H54 (cell line): ENCODE measurements at places on chromosomes 4 and X.

DNA sequence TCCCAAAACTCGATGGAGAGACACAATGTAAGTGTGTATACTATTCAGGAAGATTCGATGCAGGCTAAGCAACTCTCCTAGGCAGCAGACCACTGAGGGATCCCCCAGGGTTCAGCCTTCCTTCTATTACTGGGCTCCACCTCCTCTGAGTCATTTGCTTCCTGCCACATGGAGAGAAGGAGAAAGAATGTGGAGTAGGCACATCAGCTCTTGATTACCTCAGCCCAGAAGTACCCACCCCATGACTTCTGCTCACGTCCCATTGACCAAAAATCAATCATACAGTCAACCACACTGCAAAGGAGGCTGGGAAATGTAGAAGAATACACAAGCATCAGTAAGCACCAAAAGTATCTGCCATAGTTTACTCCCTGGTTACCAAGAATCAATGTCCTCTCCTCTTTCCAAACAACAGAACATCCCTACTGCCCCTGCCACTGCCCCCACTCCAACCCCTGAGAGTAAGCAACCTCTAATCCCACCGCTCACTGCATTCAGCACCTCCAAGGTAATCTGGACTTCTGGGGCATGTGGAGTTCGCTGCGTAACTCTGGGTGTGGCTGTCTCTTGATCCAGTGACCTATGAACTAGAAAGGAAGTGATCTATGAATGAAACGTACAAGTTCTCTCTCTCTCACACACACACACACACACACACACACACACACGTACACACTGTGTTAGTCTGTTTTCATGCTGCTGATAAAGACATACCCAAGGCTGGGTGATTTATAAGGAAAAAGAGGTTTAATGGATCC, 91.2 kb upstream of the C1QTNF7 start:
- DNase-seq, result peak; percentile 11

DNA sequence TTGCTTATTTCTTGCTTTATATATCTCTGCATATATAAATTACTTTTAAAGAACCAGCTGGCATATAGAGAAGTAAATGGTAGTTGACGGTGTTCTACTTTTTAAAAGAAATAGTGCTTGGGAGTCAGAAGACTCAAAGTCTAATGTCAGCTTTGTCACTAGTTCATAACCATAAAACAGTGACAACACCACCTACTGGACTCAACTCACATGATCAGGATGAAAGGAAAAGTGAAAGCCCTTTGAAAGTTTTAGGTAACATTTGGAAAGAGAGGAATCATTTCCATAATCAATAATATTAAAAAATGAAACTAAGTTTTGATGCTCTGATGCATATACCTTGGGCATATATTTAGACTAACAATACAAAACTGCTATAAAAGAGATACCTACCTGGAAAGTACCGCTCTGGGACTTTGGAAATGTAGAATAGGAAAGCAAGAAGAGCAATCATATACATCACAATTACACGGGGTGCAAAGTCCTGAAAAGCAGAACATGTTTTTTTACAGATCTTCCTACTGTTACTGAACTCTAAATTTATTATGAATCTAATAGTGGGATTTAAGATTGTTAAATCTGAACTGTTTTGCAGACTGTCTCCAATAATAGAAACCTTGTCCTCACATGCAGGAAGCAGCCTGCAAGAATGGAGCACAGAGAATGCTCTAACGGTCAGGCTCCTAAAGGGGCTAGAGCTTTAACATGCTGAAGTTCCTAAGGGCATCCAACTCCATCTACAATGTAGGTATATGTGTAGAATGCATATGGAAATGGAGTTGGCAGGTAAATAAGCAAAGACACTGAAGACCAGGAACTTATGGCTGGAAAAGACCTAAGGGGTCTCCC, 15.6 kb downstream of the PAQR3 start:
- DNase-seq, result no peak

DNA sequence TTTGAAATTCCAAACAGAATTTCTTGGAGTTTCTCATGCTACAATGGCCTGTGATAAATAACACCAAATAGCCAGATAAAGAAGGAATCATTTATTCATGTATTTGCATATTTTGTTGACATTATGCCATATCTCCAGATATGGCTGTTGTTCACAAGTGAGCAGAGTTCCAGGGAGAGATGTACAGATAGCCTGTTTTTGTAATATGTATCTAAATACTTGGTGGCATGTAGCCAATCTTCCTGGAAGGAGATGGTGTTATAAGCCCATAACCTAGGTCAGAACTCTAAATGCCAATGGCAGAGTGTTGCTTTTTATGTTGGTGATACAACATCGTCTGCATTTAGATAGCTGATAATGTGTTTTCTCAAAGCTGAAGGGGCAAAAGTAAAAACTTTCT, 292.2 kb downstream of the FBXO8 start:
- no peak for DNase-seq

GRCh38 chr4:185868983-185869382, 57.0 kb upstream of the SORBS2 start:
- DNase-seq, result no peak

DNA sequence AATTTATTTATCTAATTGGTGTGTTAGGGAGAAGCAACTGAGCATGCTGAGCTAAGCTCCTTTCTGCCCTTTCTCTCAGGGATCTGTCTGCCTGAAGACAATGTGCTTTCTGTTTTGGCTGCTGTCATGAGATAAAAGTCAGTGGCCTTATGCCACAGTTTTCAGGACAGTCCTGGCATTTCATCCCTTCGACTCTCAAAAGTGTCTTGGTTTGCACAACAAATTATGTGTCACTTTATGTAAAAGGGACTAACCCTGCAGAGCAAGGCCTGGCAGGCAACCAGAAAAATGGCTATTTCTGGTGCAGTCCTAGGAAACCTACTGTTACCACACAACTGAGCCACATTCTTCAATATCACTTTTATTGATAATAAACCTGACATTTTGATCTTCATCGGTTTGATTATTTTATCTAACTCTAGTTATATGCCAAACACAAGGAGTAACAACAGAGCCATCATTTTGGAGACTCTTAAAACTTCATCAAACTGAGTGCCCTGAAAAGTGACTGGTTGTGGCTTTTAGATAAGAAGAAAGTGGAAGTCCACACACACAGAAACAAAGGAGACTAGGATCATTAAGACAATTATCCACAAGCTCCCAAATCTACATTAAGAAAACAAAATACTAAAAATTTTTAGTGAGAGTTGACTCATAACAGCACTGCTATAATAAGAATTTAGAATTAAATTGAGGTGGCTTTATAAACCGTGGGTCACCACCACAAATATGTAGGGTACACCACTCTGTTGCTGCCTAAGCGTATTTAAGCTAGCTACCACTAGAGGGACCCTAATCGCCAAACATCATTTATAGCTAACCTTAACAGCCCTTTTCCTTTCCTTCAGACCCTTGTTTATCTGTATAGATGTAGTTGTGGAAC, 95.9 kb upstream of the PTPN13 start:
- DNase-seq, result no peak

DNA sequence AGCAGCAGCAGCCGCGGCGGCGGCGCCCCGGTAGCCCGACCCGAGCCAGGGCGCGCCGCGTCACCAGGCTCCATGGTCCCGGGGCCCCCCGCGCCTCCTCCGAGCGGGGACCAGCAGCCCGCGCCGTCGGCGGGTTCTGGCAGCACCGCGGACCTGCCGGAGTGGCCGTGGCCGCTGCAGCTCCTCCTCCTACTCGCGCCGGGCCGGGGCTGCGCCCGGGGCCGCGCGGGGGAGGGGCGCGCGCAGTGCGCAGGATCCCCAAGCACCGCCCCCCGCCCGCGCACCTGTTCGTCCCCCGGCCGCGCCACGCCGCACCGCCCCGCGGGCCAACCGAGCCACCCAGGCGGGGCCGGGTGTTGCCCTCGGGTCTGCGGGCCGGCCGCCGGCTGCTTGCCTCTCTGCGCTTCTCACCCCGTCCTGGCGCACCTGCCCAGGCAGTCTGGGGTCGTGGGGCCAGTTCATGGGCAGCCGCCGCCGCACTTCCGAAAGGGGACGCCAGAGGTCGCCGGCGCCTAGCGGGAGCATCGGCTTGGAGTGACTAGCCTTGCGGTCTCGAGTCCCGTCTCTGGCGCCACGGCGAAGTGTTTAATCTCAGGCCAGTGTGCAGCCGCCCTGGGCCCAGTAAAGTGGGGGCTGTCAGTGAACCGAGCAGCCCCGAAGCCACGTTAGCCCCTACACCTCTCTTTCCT, at the start of gene SLC9A7:
SLC9A7 (minus strand) TSS at position 163 of the 689 bp plus-strand sequence; CDS start at position 74, 89 bp downstream.
- no peak for DNase-seq

GRCh38 chrX:24113181-24113580, 36.3 kb upstream of the ZFX start:
- DNase-seq, result no peak

DNA sequence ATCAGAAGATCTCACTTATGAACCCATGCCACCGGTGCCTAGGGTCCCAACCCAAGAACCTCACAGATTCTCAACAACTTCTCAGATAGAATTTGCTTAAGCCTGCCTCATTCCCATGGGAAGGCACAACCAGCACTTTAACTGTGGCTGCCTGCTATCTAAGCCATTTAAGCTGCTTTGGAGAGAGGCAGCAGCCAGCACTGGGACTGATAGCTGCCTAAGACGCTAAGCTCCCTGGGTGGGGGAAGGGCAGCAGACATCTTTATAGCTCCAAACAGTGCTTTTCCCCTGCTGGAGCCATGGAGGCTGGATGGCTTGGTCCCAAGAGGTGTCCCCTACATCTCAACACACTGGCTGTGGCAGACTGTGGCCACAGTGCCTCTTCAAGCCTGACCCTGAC, 1268.6 kb downstream of the FAM133A start:
- DNase-seq, result no peak

- no peak for DNase-seq
Observed at GRCh38 chrX:30343206-30343605, 34.0 kb upstream of the NR0B1 start.
